B cell (primary cell): ENCODE measurements at places on chromosomes 13 and 19. TPM values are rescaled to one million over a fixed set of nuclear protein-coding genes. Genes with fewer than 3 reads are reported as not detected.

Gene BRME1
- total RNA-seq: 1.7 and 2.4 TPM in 2 replicates

Gene LHB
- total RNA-seq: 1.1 TPM in 1 of 2 replicates, not detected in the other

Gene OVOL3
- total RNA-seq: not detected in 2 replicates

Gene TMEM255B
- total RNA-seq: 5.9 and 8.2 TPM in 2 replicates

Gene BLOC1S3
- total RNA-seq: 21.1 and 31.8 TPM in 2 replicates

DNA sequence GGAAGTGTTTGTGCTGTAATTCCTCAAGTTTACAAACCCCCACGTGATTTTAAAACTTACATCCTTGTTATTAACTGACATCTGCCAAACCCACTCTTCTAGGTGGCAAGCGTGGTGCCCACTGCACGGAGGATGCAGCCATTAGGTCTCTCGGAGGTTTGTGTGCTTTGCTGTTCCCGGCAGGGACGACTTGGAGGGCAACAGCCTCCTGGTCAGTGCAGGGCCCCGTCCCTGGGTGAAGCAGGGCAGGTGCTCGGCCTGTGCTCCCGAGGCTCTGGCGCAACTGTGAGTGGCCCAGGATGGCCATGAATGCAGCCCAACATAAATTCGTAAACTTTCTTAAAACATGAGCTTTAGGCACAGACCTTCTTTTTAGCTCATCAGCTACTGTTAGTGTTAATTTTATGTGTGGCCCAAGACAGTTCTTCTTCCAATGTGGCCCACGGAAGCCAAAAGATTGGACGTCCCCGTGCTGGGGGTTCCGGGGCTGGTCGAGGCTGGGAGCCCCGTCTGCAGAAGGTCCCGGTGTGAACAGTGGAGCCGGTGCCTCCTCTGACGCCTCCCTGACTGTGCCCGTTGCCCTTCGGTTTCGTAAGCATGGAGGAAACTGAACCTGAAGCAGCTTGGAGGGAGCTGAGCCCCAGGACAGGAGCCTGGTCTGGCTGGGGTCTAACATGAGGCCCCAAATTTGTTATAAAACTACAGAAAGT, 11.9 kb downstream of the GAS6 start:
- no peak for DNase-seq

GRCh38 chr13:30211745-30212144, 95.6 kb downstream of the KATNAL1 start:
- DNase-seq: no peak

DNA sequence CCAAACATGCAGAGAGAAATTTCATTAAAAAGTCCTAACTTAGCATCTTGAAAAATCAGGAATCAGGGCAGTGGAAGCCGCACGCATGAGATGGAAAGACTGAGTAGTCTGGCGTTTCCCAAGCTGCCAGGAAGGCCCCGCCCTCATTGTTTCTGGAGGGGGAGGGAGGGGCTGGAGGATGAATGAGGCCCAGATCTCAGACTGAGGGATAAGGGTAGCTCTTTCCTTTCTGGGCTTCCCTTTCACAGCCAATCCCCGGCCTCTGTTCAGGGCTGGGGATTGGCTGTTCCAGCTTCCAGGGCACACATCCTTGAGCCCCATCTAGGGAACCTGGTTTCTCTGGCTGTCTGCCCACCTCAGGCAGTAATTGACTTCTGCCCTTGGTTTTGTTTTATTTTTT, 7.3 kb downstream of the C19orf53 start:
- DNase-seq: no peak

GRCh38 chr19:5042556-5042955, 73.6 kb downstream of the KDM4B start:
- DNase-seq: no peak

DNA sequence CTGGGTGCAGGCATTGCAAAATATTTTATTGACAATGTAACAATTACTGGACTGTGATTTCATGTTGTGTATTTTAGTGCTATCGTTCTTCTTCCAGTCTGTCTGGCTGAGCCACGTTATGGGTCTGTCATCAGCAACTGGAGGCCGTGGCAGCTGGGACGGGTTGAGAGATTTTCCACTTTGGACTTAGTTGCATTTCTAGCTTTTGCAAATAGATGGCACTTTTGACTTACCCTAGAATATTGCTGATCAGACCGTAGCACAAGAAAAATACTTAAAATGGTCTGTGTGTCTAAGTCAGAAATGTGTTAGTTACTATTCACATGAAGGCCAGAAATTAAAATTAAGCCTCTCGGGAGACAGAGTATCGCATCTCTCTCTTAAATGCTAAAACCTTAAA, 211.1 kb downstream of the TEX29 start:
- DNase-seq: no peak

GRCh38 chr19:7928741-7929701, 3.1 kb upstream of the CTXN1 start:
- peak; percentile 81 for DNase-seq

DNA sequence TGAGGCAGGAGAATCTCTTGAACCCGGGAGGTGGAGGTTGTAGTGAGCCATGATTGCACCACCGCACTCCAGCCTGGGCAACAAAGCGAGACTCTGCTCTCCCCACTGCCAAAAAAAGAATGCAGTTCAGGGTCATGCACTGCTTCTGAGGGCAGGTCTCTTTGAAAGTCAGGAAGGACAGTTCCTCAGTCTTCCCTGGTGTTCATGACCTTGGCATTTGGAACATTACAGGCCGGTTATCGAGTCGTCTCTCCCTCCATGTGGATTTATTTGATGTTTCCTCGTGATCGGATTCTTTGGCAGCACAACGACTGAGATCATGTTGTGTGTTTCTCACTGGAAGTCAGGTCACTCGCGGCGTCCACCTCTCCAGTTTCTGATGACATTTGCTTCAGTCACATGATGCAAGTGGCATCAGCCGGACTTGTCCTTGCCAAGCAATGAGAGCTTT, 17.2 kb downstream of the FGF21 start:
- DNase-seq: no peak

GRCh38 chr19:33416307-33417215, 43.1 kb downstream of the CEBPG start:
- peak; percentile 66 for DNase-seq

DNA sequence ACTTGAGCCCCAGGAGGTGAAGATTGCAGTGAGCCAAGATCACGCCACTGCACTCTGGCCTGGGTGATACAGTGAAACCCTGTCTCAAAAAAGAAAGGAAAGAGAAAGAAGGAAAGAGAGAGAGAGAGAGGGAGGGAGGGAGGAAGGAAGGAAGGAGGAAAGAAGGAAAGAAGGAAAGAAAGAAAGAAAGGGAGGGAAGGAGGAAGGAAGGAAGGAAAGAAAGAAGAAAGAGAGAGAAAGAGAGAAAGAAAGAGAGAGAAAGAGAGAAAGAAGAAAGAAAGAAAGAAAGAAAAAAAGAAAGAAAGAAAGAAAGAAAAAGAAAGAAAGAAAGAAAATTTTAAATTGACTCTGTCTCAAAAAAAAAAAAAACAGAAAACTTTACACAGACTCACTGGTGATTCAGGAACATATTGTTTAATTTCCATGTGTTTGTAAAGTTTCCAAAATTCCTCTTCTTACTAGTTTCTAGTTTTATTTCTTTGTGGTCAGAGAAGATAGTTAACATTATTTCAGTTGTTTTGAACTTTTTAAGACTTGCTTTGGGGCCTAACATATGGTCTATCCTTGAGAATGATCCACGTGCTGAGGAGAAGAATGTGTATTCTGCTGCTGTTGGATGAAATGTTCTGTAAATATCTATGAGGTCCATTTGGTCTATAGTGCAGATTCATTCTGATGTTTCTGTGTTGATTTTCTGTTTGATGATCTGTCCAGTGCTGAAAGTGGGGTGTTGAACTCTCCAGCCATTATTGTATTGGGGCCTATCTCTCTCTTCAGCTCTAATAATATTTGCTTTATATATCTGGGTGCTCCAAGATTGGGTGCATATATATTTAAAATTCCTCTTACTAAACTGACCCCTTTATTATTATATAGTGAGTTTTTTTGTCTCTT, 204.4 kb upstream of the SERP2 start:
- no peak for DNase-seq

GRCh38 chr19:10132905-10133304, 13.2 kb upstream of the EIF3G start:
- no peak for DNase-seq

- DNase-seq: peak; percentile 43
Measured at GRCh38 chr19:19064811-19065745, 1.3 kb downstream of the SLC25A42 start.

DNA sequence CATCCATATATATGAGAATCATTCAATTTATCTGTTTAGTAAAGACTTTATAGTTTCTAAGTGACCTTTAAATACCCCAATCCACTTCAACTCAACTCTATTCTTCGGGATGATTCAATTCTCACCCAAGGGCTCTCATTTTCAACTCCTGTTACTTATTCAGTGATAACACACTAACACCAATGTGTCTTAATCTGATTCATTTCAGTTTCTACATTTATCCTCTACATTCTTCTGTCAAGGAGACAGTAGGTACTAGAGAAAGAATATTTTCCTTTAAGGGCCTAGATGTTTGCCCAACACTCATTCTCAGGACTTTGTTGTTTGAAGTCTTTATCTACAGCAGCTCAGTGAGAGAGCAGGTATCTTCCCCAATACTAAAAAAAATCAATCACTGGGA, 7.1 kb downstream of the ARGLU1 start:
- DNase-seq: no peak

DNA sequence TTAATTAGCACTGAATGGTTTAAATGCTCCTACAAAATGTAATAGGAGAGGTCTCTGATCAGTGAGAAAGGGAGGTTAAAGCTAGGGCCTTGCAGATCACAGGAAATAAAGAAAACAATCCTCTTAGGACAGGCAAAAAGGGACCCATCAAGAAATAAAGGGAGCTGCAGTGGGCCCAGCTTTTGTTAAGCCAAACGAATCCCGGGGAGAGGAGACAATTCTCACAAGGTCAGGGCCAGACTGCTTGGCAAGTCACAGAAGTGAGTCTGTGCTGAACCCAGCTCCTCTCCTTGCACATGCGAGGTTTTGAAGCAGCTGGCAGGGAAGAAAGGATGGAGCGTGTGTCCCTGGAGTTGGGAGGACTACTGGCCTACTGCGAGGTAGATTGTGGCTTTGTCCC, 285.8 kb downstream of the COG6 start:
- no peak for DNase-seq
